ENCODE measurements at places on chromosomes 5 and 9.

DNA sequence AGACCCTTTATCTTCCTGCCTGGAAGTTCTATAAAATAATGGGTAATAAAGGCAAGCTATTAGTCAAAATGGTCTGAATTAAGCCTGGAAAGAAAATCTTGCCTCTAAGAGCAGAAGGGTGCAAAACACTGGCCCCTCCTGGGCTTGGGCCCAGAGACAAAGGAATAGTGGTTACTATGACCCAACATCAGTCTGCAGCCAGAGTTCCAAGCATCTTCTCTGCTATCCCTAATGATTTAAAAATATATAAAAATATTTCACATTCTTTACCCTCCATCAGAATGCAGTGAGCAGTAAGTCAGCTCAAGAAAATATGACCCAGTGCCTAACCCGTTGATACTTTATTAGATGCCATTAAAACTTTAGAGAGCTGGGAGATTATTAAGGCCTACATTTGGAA, 14.7 kb downstream of the TNFAIP8 start:
- DNase-seq = no peak

- no peak for DNase-seq
These were observed 22.0 kb upstream of the TGFBI start for GRCh38 chr5:136006761-136007251.

- DNase-seq = peak; percentile 95
These were observed 54.1 kb downstream of the DUSP1 start for GRCh38 chr5:172716796-172717313.

DNA sequence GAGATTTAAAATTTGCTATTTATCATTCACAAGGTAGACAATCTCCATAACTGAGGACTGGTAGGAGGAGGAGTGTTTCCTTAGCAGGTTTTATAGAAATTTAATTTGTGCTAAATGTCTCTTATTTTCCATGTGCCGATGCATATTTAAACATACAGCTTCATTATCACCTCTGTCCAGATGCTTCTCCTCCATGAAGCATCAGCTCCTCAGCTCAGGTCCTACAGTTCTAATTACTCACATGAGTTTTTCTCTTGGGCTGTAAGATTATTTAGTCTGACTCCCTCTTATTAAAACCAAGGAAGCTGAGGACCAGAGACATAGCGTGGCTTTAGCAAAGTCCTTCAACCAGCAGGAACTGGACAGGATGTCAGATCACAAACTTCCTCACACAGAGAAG, 300.2 kb upstream of the PANK3 start:
- DNase-seq = no peak

- no peak for DNase-seq
These were observed 378.6 kb downstream of the ICE1 start for GRCh38 chr5:5800801-5801761.

GRCh38 chr9:77647267-77648233, 572 bp downstream of the GNA14 start:
- DNase-seq = no peak

DNA sequence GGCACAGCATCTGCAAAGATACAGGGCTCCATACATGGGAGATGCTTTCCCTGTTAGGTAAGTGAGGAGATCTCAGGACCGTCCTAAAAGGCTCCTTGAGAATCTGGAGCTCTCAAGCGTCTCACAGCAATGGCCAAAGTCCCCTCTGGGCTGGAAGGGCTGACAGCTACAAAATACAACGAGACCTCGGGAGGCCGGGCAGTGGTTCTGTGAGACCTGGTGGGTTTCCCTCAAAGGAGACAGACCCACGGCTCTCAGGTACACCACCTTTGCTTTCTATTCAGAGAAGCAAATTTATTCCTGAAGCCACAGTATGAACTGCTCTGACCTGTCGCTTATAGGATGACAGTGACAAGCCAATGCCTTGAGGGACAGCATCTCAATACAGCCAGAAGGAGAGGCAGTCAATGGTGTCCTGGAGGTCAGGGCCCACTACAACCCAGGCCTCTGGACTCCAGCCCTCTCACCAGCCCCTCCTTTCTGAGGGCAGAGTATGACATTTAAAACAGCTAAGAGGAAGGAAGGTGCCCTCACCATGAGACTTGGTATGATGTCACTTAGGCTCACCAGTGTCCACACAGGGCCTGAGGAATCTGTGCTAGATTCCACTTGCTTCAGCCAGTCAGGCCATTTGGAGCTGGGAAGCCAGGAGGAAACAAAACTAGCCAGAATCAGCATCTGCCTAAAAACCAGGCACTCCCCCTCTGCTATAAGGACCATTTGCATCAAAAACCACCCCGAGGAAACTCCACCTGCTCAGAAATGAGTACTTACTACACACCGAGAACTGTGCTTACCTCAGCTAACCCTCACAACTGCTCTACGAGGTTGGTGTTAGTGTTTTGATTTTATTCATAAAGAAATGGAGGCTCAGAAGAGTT, 86.5 kb upstream of the FSTL4 start:
- no peak for DNase-seq

All from posterior vena cava (tissue), 2 donors.